Daoy (cell line): ENCODE measurements at places on chromosomes 7 and 10. TPM values are rescaled to one million over a fixed set of nuclear protein-coding genes. Genes with fewer than 3 reads are reported as not detected.

The CH25H gene
- total RNA-seq, result 0.80 TPM in 1 of 2 replicates, not detected in the other

- DNase-seq, result peak; percentile 35
Measured at GRCh38 chr10:28627102-28627501, 50.2 kb upstream of the BAMBI start.

DNA sequence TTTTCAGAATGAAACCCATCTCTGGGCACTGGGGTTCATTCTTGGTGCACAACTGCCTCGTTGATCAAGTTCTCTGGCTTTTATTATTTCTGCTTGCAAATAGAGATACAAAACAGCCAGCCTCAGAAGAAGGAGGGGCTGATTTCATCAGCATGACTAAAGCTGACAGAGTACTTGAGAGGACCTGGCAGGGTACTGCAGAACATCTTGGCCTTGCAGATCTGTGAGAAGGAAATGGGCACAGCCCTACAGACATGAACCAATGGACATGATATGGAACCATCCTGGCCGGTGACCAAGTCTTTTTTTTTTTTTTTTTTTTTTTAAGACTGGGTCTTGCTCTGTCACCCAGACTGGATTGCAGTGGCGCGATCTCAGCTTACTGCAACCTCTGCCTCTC, 240.6 kb downstream of the VTI1A start:
- peak; percentile 2 for DNase-seq

GRCh38 chr7:150951521-150951920, 26.6 kb downstream of the KCNH2 start:
- no peak for DNase-seq

- no peak for DNase-seq
Measured at GRCh38 chr7:80536426-80536825, 24.6 kb upstream of the GNAT3 start.

The WDR86 gene
- total RNA-seq, result 0.06 and 0.48 TPM in 2 replicates

DNA sequence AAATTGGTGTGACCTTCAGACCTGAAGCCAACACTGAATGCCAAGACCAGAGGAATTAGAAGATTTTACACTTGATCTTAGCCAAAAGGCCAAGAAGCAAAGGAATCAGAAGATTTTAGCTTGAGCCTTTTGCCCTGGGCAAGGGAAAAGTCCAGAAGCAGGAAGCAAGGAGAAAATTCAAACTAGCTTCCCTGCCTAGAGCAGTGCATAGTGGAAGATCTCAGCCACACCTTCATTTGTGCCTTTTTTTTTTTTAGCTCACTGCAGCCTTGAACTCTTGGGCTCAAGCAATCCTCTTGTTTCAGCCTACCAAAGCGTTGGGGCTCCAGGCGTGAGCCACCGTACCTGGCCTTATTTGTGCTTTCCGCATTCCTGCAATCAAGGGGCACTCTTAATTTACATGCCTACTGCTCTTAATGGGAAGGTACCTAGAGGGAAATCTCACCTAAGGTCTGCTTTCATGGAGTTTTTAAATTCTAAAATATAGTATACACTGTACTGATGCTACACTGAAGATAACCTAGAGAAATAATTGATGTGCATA, 8.3 kb upstream of the PIP4K2A start:
- no peak for DNase-seq

The OPN4 gene
- total RNA-seq, result not detected in 2 replicates

The MYPN gene
- 1.8 and 2.9 TPM in 2 replicates for total RNA-seq

GRCh38 chr10:14405076-14406065, 74.6 kb upstream of the FRMD4A start:
- peak; percentile 89 for DNase-seq

The XRCC2 gene
- 20.9 and 24.6 TPM in 2 replicates for total RNA-seq

- DNase-seq, result no peak
Measured at GRCh38 chr10:33609546-33609945, 275.1 kb upstream of the NRP1 start.

DNA sequence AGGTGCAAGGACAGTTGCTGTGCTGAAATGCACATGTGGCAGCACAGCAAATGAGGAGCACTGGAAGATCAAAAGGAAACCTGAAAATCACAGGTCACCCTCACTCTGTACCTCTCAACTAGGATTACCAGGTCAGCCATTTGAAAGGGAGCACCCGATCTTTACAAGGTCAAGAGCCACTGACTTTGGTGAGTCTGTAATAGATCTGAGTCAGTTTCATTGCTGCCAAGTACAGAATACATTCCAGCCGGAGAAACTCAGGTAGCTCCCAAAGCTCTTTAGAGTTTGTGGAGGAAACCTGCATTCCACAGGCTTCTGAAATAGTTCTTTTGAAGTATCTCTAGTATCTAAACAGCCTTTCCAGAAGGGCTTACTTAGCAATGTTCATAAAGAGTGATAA, 217.5 kb downstream of the SNX13 start:
- no peak for DNase-seq
